Psoas muscle (tissue), 8 donors: ENCODE measurements at places on chromosomes 12 and 14. TPM values are rescaled to one million over a fixed set of nuclear protein-coding genes. Genes with fewer than 3 reads are reported as not detected.

DNA sequence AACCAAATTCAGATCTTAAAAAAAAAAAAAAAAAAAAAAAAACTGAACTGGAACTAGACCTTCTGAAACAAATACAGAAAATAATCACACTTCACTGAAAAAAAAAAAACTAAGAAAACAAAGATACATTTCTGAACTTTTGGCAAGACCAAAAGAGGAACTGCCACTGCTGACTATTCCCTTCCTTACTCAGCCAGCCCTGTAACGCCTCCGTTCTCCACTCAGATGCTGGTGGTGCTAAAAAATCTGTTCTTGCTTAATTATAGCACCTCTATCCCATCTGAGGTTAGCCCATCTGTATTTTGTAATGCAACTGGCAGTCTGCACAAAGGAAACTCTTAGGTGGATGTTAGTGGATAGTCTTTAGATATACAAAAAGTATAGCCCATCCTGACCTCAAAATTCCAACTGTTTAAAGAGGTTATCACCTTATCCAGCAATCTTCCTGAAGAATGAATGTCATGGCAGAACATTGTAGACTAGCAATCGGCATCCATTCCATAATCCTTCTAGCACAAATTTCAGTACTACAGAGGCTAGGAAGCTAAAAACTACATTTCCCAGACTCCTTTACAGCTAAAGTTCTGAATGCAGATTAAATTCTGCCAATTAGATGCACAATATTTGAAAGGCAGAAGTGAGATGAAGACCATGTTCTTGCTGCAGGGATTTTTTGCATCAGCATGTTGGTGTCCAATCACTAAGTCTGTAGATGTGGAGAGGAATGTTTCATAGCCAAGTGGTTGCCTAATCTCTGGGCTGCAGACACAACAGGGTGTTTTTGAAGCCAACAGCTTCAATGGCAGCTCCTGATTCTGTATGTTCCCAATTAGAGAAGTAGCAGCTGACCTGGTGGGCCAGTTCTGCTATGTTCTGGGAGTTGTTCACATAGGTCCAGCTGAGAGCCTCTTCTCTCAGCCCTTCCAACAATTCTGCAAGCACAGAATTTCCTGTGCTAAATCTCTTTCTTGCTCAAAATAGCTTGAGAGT, 5.7 kb downstream of the MAP3K9 start:
- DNase-seq, result no peak

- no peak for DNase-seq
These were observed 18.1 kb upstream of the SGPP1 start for GRCh38 chr14:63745858-63746425.

- DNase-seq, result no peak
These were observed 19.8 kb downstream of the ZBTB42 start for GRCh38 chr14:104820669-104821228.

DNA sequence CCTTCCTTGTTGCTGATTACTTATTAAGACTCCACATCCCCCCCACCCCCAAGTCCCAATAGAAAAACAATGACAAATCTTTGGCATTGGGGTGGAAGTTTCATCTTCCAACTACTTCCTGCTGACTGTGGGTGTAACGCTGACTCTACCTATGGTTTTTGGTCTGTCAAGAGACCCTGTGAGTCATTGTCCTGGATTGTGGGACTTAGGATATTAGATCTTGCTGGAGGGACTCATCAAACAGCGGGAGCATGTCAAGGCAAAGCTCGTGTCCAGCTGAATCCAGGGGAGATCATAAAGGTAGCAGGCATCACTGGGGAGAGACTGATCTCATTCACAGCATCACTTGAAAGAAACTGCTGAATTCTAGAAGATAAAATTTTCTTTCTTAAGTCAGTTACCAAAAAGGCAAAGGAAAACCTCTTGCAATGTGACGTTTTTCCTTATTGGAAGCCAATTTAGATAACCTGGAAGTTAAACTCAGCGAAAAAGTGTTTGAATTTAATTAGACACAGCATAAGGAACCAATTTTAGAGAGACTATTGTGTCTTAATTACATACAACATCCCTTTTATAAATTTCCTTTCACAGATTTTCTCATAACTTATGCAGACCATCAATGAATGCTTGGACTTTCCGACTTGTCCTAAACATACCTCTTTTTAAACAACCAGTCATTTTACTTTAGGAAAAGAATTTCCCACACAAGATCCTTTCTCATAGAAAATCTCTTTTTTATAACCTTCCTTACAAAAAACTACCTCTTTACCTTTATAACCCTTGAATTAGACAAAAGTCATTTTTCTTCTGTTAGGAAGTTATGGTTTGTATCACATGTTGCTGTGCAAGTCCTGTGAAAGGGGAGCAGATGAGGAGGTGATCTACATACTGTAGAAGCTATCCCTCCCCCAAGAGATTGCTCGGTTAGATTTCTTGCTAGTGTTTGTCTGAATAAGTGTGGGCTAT, 94.6 kb upstream of the SCAF11 start:
- no peak for DNase-seq

DNA sequence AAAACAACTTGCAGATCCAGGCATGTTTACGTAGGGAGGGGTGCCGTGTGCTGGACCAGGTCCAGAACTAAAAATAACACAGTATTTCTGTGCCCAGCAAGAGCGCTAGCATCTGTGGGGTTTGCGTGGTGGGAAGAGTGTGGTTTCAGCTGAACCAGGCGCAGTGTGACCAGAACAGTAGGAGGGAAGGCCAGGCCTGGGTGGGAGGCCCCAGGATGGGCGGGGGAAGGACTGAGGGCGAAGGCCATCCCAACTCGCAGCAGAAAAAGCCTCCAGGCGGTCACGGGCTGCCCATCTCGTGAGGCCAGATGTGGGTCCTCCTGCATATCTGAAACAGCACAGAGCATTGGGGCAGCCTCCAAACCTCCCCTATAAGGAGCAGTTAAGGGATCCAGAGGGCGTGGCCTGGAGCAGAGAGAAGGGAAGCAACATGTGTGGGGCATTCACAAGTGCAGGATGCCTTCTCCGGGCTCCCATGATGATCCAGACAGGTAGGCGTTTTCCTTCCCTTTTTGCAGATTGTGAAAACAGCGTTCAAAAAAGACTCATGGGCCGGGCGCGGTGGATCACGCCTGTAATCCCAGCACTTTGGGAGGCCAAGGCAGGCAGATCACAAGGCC, 17.8 kb upstream of the CD9 start:
- peak; percentile 64 for DNase-seq

DNA sequence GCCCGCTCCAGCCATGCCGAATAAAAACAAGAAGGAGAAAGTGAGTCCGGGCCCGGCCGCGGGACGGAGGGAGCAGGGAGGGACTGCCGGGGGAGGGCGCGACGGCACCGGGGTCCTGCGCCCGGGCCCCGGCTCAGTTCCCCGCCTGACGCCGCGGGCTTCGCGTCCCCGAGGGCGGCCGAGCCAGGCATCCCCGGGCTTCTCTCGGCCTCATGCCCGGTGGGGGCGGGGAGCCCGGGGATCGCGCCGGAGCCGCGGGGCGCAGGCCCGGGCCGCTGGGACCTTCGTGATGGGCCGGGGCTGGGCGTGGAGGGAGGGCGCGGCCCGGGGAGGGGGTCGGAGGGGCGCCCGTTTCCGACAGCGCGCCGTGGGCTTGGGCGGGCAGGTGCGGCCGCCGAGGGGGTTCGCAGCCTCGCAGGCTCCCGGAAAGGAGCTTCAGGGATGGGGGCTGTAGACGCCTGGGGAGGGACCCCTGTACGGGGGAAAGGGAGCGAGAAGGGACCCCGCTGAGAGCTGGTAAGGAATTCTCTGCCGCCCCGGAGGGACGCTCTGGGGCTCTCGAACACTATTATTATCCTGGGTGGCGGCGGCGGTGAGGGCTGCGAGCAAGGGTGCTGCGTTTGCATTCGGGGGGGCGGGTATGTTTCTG, 496 bp downstream of the PPP2R5C start:
- no peak for DNase-seq

GRCh38 chr14:79333198-79333546, 878.1 kb downstream of the DIO2 start:
- DNase-seq, result no peak

DNA sequence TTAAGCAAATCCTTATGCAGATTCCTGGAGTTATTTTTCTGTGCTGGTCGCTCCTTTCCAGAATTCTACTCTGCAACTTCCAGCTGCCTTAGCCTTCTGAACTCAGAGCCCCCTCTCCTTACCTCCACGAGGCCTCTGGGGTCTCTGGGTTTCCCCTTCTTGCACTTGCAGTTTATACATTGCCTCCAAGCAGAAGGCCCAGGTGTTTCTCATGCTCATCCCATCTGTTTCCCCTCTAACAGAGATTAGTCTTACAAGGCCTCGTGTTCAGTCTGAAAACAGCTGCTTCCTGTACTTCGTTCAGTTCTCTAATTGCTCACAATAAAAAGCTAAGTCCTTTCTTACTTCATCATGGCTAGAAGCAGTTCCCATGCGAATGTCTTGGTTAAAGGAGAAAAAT, 134.4 kb upstream of the FGD4 start:
- DNase-seq, result no peak

DNA sequence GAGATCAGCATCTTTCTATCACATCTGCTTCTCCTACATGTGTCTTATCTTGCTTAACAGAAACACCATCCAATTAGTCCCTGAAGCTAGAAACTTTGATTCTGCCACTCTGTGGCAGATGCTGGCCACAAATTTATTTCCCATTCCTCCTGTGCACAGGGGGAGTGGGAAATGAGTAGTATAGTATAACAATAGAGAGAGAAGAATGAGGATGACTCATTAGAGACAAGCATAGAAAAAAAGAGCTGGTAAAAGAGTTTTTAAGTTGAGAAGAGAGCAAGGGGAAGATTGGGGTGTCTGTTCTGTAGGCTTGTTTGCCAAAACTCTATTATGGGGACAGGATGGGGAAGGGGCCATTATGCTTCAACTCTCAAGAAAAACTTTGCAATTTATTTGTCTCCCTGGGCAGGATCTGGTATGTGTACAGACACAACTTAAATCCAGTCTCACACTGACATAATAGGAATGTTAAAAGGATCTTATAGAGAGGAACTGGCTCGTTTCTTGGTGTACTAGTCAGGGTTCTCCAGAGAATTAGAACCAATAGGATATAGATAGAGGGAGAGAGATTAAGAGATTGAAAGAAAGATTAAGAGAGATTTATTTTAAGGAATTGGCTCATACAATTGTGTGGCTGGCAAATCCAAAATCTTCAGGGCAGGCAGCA, 142.6 kb upstream of the CPSF6 start:
- no peak for DNase-seq

- no peak for DNase-seq
These were observed 58.9 kb upstream of the FRMD6 start for GRCh38 chr14:51592836-51593235.

DNA sequence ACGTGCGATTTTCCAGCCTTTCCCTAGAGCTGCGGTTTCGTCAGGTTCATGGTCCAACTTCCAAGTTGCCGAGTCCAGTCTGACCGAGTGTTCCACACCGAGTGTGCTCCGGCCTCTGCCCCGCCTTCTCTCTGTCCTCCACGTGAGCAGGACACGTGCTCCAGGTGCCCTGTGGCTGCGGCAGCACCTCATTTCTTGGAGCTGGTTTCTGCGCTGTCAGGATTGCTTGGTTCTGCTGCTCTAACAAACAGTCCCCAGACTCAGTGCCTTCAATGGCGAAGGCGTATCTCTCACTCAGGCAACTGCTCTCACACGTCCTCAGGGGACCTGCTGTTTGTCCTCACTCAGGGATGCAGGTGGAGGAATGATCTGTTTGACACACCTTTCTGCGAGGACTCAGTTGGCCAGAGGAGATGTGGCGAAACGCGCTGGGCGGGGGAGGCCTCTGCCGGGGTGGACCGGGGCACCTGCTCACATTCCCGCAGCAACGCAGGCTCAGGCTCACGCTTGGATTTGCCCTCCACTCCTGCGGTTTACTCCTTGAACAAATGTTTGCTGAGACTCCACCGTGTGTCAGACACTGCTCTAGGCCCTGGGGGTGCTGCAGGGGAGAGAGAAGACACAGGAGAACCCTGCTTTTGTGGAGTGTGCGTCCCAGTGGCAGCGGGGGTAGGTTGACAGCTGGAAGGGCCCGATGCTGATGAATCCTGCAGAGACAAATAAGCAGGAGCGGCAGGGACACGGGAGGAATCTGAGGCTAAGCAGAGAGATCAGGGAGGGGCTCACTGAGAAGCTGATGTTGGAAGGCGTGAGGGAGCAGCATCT, 63.4 kb upstream of the FBRSL1 start:
- no peak for DNase-seq

CMKLR1 gene
- 4.7 TPM for total RNA-seq

VRK1 gene
- total RNA-seq, result 2.7 TPM

CLEC4A gene
- total RNA-seq, result 0.67 TPM

FAM216A gene
- total RNA-seq, result 4.0 TPM

CCNT1 gene
- total RNA-seq, result 25.9 TPM

CAPZA3 gene
- total RNA-seq, result not detected
